HAP-1 (cell line): ENCODE measurements at places on chromosomes 13 and 19.

- no peak for DNase-seq
Measured at GRCh38 chr13:109199280-109199679, 569.9 kb downstream of the MYO16 start.

DNA sequence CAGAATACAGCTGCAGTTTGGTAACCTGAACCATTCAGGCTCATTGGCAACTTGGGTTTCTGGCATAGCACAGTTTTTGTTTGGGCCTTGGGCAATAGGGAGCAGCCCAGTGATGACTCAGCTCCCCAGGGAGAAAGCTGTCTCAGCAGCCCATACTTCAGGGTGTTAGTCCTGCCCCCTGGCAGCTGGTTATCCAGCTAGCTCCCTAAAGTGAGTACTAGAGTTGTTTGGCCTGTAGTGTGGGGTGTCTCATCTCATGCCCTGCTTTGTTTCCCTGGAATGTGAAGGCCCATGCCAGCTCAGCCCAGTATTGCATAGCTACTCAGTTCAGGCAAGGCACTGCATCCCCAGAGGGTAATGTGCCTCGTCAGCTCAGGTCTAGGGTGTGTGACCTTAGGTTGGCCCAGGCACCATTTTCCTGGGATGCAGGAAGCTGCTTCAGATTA, 18.2 kb upstream of the ZNF543 start:
- no peak for DNase-seq

- no peak for DNase-seq
Measured at GRCh38 chr13:109389892-109390345, 396.5 kb downstream of the IRS2 start.

DNA sequence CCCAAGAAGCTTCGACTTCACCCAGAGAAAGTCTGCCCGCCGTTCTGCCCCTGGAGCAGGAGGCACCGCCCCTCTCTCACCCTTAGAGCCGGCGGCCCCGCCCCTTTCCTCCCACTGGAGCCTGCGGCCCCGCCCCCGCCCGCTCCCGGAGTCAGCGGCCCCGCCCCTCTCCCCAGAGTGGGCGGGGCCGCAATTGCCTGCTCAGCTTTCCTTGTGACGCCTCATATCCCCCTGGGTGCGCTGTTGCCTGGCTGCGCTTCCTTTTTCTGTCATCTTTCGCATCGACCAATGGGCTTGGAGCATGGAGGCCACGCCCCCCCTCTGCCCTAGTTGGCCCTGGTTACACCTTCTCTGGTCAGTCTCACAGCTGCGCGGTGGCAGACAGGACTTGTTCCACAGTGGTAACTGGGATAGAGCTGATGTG, 38.2 kb upstream of the ZNF492 start:
- DNase-seq, result no peak

GRCh38 chr19:11848200-11848593, 329 bp upstream of the ZNF439 start:
- DNase-seq, result no peak

GRCh38 chr13:24671386-24672113, 8.7 kb upstream of the ATP12A start:
- peak; percentile 76 for DNase-seq

- no peak for DNase-seq
Measured at GRCh38 chr19:58372311-58373133, 8.3 kb downstream of the ZNF837 start.

DNA sequence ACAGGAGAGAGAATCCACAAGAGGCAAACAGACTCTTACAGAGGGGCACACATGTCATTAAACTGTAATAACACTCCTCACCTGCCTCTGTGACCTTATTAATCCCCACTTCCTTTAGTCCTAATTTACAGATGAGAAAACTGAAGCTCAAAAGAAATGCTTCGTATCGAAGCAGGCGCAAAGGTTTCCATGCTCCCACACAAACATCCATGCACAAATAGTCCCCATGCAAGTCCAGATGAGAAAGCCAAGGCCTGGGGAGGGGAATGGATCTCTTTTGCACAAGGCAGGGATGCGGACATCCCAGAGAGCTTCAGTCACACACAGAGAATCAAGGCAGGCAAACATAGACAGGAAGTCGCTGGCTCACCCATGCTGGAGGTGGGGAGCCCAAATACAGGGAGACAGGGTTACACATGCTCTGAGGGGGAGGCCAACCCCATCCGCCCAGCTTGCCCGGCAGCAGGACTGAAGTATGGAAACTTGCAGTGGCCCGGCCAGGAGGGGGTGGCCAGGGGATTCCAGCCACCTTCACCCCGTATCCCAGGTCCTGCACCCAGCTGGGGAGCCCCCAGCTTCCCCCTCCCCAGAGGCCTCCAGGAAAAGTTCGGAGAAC, 468 bp downstream of the S1PR5 start:
- DNase-seq, result no peak

GRCh38 chr13:40273253-40274025, 393.0 kb downstream of the FOXO1 start:
- DNase-seq, result no peak

- no peak for DNase-seq
Measured at GRCh38 chr19:16379521-16380313, 55.1 kb downstream of the KLF2 start.

GRCh38 chr13:45315520-45316167, 25.3 kb downstream of the TPT1 start:
- DNase-seq, result no peak

DNA sequence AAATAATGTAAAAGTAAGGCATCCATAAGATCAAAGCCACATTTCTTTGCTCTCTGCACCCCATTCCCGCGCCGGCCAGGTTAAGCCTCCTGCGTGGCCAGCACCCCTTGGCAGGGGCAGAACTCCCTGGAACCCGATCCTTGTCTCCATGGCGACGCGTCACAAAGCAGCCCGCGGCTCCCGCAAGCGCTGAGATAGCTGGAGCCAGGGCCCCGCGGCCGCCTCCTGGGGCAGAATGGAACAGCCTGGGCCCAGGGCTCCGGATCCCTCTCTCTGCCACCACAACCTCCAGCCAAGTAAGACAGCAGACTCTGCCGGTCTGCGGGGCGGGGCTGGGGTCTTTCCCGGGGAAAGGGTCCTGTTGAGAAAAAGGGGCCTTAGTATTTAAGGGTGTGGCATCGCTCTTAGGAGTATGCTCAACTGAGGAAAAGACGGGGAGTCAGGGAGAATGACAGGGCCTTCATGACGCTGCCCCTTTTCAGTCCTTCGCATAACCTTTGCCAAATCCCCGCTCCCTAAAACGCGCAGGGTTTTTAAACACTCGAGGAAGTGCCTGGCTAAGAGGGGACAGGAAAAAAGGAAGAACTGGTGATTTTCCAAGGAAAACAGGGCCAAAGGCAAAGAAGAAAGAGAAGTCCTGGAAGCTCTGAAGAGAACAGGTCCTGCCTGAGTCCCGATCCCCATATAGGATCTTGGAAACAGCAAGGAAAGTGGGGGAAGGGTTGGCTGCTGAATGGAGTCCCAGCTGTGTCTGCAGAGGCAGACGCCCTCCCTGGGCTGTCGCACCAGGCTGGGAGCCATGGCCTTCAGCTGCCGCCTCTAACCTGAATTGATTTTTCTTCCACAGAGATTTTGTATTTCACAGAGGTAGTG, at the start of gene TEX26:
TEX26 (plus strand) TSS at position 176 of the 873 bp plus-strand sequence; CDS start at position 236, 60 bp downstream.
- no peak for DNase-seq

DNA sequence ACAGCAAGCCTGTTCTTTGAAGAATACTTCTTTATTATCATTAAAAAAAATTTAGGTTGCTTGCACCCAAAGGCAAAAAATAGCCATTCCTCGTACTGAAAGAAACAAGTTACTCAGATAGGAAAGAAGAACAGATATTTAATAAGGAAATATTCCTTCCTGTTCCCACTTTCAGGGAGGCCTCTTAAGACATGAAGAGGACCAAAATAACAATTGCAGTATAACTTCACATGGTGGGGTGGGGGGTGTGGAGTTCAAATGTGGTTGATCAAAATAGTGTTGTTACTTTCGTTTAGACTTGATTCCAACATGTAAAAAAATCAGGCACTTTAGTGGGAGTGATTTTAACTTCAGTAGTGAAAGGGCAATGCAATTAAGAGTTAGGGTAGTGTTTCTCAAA, 3.6 kb downstream of the RGCC start:
- DNase-seq, result no peak

- no peak for DNase-seq
Measured at GRCh38 chr19:49427339-49427738, 2.2 kb downstream of the GFY start.
